Thymus (tissue), 14 donors: ENCODE measurements at places on chromosomes 7 and 10.
A peak's percentile ranks its signal among the peaks of the same experiment; 100 is the strongest.

DNA sequence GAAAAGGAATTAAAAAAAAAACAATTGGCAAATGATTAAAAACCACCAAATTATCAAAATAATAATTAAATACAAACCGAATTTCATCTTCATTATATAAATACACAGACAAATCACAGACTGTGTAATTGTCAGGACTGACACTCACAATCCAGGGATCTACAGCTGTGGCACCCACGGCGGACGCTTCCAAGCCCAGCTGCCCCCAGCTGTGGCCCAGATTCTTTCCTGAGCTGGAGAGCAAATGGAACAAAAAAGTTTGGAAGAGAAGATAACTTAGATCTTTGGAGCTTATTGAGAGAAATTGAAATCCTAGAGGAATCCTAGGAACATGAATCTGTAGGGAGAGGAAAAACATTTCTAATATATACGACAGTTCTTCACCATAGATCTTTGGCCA, 316.1 kb downstream of the OTUD1 start:
- no peak for DNase-seq

GRCh38 chr10:21943633-21944265, 59.8 kb downstream of the DNAJC1 start:
- DNase-seq: no peak

- no peak for DNase-seq
These were observed 23.4 kb downstream of the ATOH7 start for GRCh38 chr10:68208424-68209042.

GRCh38 chr7:121395494-121395960, 581 bp downstream of the FAM3C start:
- peak; percentile 26 for DNase-seq

DNA sequence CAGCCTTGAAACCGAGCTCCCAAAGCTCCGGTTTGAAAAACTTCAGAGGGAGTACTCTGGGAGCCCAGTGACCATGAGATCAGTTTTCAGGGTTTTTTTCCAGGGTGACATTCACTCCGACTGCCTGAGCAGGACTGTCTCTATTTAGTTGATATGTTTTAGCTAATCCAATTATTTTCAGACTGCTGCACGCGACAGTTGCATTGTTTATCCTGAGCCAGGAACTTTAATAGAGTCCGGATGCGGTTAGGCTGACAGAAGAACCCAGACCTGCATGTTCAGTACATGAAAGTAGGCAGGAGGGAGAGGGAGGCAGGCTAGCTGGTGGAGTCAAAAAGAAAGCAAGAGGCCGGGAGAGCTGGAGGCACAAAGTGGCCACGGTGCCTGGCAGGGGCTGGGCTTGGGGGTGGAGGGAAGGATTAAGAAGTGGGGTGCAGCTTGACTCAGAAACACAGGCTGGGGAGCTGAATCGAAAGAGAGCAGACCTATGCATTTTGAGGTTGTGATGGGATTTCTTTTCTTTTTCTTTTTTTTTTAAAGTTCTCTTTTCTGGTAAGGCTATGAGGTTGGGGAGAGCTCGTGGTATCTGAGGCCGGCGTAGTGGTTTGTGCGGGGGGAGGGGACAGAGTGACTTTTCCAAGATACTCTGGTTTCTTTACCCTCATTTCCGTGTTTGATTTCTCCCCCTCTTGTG, 5.7 kb downstream of the GATA3 start:
- peak; percentile 74 for DNase-seq

DNA sequence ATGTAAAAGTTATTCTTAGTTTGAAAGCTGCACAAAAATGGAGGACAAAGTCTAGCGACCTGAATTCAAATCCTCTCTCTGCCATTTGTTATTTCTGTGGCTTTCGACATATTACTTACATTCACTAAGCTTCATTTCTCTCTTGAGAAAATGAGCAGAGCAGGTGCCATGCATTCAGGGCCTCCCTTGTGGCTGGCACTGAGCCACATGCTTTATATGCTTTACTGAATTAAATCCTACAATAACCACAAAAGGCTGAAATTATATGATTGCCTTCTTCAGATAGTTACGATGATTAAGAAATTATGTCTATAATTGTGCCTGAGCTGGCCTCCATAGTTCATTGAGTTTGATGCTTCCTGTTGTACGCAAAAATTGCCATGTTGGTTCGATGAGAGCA, 98.7 kb downstream of the NPSR1 start:
- DNase-seq: no peak
